ENCODE measurements at places on chromosomes 5 and 9. TPM values are rescaled to one million over a fixed set of nuclear protein-coding genes. Genes with fewer than 3 reads are reported as not detected.

The F2RL1 gene
- total RNA-seq: 0.64 TPM

The CORO2A gene
- total RNA-seq: 2.0 TPM

The PCDHB11 gene
- total RNA-seq: not detected

The TARS1 gene
- total RNA-seq: 66.0 TPM

The FAM81B gene
- not detected for total RNA-seq

The ANKDD1B gene
- total RNA-seq: 1.1 TPM

The IFNK gene
- total RNA-seq: not detected

The CNTFR gene
- total RNA-seq: not detected

The AK8 gene
- 1.9 TPM for total RNA-seq

The YTHDC2 gene
- 52.6 TPM for total RNA-seq

The HSPB3 gene
- not detected for total RNA-seq

The TMEM174 gene
- total RNA-seq: not detected

The GABRP gene
- total RNA-seq: not detected

The GPSM1 gene
- 6.3 TPM for total RNA-seq

The MCIDAS gene
- not detected for total RNA-seq

The STPG3 gene
- total RNA-seq: not detected

The SPINK7 gene
- not detected for total RNA-seq

The HTR4 gene
- not detected for total RNA-seq

The NMRK1 gene
- total RNA-seq: 15.5 TPM

The FOXD4L3 gene
- 0.22 TPM for total RNA-seq

The C9orf50 gene
- not detected for total RNA-seq

The DMRT1 gene
- not detected for total RNA-seq

The C1QTNF3 gene
- total RNA-seq: 11.9 TPM

The EIF4E1B gene
- total RNA-seq: not detected

The CCNJL gene
- 0.67 TPM for total RNA-seq

All from B cell (primary cell).